ENCODE measurements at places on chromosomes 7 and 10. TPM values are rescaled to one million over a fixed set of nuclear protein-coding genes. Genes with fewer than 3 reads are reported as not detected.

Gene STRA8
- not detected for total RNA-seq

GRCh38 chr7:57343901-57344622 is 105.9 kb upstream of the ZNF716 start:
- no peak for DNase-seq

DNA sequence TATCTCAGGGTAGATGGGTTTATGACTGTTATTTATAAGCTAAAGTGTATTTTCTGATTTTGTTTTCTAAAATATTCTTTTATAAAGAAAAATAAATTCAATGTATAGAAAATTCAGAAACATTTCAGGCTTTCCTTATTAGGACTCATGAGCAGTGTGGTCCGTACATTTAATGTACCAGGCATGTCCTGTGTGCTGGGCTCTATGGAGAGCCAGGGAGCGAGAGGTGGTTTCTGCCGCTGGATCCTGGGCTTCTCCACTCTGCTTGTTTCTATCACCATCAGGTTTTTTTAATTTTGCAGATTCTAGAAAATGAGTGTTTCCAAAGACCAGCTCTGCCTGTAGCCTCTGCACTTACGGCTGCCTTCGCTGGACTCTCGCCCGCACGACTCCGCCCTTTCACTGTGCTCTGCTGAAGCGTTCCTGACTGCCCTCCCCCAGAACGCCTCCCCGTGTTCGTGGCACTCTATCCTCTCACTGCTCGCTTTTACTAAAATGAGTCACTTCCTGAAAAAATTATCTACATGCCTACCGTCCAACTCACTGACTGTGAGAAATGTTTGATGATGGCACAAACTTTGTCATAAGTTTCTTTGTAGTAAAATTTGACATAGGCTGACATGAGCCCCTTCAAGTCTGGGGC is 188.5 kb downstream of the ZMYND11 start:
- DNase-seq: peak; percentile 90

Gene WEE2
- total RNA-seq: not detected

Gene ETV1
- 2.5 TPM for total RNA-seq

GRCh38 chr10:103910442-103911012 is 7.5 kb downstream of the STN1 start:
- no peak for DNase-seq

Gene SLC26A5
- total RNA-seq: not detected

DNA sequence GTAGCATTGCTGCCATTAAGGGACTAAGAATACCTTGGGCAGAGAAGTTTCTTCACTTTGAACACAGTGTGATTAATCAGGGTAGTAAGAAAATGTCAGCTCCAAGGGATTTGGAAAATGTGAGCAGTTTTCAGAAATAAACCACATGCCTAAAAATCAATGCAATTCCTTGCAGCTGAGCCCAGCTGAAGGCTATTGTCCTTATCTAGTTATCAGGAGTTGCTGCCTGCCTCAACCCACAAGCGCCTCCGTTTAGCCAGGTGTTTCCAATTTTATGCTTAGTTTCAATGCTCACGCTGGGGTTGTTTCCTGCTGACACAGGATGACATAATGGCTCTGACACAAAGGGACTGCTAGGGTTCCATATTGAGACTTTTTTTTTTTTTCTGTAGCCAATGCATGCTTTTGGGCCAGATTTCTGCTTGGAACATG is 132.3 kb upstream of the ANK3 start:
- no peak for DNase-seq

- no peak for DNase-seq
Observed at GRCh38 chr7:24715171-24715570, 42.1 kb downstream of the GSDME start.

Gene ZNF511
- total RNA-seq: 74.5 TPM

Gene H2BK1
- total RNA-seq: not detected

DNA sequence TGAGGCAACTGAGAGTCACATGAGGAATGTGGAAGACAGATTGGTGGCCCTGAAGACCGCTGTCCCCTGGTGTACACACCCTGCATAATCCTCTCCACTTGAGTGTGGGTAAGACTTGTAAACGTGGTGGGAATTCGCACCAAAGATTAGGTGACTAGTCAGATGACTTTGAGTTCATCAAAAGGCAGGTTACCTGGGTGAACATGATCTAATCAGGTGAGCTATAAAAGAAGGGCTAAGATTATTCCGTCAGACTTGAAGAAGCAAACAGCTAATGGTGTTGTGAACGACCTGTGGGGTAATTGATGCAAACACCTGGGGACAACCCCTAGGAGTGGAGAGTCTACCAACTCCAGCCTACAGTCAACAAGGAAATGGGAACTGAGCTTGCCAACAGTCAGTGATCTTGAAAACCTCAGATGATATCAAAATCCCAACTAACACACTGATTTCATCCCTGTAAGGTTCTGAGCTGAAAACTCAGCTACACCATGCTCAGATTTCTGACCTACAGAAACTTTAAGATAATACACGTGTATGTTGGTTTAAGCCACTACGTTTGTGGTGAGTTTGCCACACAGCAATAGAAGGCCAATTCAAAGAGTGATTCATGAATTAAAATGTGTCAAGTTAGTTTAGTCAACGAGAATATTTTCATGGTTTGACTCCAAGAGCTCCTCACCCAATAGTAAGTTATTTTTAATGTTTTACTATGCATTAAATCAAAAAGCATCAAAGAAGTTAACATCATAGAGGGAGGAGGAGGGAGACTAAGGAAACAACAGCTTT is 16.7 kb downstream of the PRTFDC1 start:
- no peak for DNase-seq

DNA sequence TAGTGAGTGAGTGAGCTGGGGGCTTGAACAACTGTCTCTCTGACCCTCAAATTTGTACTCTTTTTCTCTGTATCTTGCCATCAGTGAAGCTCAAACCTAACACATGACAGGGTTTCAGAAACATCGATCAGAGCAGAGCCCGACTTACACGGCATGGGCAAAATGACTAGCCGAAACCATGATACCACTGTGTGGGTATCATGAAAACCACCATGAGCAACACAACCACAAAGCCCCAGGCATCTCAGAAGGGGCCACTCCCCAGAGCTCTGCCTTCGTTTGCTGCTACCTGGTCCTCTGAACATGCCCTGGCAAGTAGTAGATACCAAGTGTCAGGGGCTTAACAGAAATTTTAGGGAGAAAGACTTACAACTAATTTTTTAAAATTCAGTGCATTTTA is 308.5 kb downstream of the WDR11 start:
- no peak for DNase-seq

DNA sequence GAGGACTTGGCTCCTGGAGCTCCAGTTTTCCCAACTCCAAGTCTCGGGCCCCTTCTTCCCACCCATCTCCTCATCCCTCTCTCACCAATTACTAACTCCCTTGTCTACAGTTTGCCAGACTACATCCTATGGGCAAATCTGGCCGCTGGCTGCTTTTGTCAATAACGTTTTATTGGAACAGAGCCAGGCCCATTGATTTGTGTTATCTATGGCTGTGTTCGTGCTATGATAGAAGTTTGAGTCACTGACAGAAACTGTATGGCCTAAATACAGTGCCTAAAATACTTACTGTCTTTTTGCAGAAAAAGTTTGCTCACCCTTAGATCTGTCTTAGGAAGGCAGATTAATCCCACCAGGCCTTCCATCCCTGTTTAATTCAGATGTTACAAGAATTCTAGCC is 71.3 kb downstream of the PIP4K2A start:
- no peak for DNase-seq

GRCh38 chr10:43971981-43972380 is 323.3 kb upstream of the ZNF32 start:
- no peak for DNase-seq

- no peak for DNase-seq
Observed at GRCh38 chr7:24723178-24723530, 34.1 kb downstream of the GSDME start.

- no peak for DNase-seq
Observed at GRCh38 chr10:84356928-84357327, 28.5 kb downstream of the CCSER2 start.

Gene DENND2A
- total RNA-seq: 0.75 TPM

Gene C10orf67
- total RNA-seq: 0.14 TPM

- DNase-seq: peak; percentile 25
Observed at GRCh38 chr7:83410989-83411591, 237.8 kb downstream of the SEMA3E start.

DNA sequence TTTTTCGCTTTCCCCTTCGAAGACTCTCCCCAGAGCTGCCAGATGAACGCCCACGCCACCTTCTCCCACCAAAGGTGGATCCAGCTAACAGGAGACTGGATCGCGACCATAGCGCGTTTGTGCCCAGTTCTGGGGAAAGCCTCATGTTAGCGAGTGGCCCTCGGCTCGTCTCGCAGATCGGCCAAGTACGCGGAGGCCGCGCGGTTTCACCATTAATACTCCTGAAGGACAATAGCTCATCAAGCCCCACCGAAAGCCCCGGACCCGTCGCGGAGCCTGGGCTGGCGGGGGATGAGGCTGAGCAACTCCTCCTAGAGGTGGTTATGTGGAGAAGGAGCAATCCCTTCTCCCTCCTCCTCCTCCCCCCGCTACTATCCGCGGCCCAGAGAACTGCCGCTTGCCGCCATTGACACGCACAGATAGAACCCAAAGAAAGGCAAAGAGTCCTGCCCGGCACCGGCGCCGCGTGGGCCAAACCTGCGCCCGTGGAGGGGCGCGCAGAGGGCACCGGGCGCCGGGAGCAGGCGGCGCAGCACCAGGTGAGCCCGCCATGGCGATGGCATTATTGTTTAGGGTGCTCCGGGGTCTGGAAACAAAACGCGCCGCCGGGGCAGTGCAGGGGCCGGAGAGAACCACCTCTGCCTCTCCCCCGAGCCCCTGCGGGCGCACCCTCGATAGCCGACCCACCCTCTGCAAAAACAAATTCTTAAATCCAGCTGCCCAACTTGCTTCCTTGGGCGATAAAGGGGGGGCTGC is at the start of gene MACROH2A2:
Gene MACROH2A2, plus strand, starts transcription at position 385 of the 756 bp plus-strand sequence. CDS start 22,813 bp downstream, outside the sequence.
- peak; percentile 79 for DNase-seq

Gene PLEKHS1
- total RNA-seq: not detected

GRCh38 chr10:103479135-103479534 is at the start of gene CALHM3:
Gene CALHM3, minus strand, starts transcription at chr10:103479240. Its CDS starts 208 bp downstream, at chr10:103479032.
- peak; percentile 30 for DNase-seq

DNA sequence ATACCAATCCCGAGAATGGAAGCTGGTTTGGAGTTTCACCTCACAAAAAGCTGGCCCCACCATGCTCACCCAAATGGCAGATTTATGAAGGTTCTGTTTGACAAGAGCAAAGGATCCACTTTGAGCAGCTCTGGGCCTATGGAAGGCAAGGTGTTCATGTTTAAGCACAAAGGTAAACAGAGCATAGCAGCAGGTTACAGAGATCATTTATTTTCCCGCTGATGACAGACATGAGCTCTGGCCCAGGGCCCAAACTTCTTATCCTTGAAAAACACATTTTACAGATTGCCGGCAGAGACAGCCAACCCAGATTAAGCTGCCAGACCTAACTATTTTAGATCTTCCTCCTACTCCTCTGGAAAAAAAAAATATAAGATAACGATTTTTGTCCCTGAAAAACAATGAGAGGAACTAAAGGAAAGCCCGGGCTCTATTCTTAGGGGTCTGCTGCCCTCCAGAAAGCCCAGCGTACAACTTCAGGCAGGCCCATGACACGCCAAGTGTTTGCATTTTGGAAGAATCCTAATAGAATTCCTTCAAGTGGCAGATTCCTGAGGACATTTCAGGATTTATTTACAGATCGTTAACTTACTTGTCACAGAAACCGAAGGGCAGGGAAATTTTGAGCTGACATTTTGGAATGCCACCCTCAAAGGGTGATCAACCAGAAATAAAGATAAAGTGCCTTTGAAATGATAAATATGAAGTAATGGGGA is 40.0 kb downstream of the SYPL1 start:
- DNase-seq: no peak

Gene TMEM184A
- total RNA-seq: 13.4 TPM

Gene OPN4
- total RNA-seq: 0.17 TPM

DNA sequence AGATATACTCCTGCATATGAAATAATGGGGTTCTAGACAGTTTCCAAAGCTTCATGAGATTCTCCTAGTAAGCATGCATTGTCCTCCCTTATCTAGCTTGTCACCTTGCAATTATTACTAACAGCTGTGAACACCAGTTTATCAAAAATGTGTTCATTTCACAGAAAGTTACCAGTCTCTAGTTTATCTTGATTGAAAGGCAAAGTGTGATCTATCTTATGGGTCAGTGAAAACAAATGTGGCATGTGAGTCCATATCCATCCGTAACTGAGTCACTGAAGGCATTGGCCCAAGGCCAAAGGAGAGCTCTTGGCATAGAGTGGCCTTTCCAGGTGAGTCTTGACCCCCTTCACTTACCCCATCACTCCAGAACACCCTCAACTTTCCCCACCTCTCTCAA is 53.2 kb downstream of the GSAP start:
- no peak for DNase-seq

DNA sequence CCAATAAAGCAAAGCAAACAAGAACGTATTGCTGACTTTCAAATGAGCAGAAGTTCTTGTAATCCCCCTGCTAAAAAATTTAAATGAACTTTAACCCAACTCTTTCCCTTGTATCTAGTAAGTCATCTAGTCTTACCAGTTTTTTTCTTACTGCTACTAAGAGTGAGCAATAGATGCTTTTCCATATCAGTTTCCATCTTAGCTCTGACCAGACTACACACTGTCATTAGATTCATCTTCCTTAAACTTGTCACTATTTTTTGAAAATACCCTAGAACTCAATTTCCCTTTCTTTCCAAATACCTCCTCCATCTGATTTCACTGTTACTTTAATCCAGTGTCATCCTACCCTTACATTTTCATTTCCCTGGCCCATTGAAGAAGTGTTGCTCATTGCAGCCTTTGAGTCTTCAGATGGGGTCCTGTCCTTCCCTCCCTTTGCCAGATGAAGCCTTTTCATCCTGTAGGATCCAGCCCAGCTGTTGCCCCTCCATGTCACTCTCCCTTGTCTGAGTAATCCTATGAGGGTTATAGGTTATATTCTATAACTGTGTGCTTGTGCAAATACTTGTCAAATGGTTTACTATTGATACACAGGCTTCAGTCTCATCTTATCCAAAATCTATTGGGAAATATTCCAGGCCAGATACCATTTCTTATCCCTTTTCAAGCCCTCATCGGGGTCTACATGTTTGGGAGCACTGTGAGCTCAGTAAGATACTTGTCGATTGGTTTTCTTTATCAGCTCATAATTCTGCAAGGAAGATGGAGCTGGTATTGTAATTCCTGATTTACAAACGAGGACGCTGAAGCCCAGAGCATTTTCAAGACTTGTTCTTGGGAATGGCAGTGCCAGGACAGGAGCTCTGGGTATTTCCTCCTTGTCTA is 51.5 kb upstream of the ITGB1 start:
- DNase-seq: no peak

- DNase-seq: no peak
Observed at GRCh38 chr7:104341546-104341945, 13.1 kb downstream of the LHFPL3 start.

Gene CARD11
- total RNA-seq: 9.7 TPM

DNA sequence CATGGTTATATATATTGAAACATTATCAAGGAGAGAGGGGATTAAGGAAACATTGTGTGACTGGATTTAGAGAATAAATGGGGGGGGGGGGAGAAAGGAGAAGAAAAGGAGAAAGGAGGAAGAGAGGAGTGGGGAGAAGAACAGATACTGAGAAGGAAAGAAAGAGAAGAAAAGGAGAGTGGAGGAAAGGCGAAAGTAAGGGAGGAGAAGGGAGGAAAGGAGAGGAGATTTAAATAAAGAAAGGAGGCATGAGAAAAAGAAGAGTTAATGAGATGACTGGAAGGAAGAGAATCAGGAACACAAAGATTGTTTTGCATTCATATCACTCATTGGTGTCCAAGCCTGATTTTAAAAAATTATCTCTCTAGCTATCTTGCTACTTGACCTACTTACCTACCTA is 16.1 kb upstream of the TSPAN12 start:
- DNase-seq: no peak

- DNase-seq: no peak
Observed at GRCh38 chr7:98640375-98640774, 23.3 kb downstream of the NPTX2 start.
